SIG-M5 (cell line): ENCODE measurements at places on chromosomes 3 and 15.

DNA sequence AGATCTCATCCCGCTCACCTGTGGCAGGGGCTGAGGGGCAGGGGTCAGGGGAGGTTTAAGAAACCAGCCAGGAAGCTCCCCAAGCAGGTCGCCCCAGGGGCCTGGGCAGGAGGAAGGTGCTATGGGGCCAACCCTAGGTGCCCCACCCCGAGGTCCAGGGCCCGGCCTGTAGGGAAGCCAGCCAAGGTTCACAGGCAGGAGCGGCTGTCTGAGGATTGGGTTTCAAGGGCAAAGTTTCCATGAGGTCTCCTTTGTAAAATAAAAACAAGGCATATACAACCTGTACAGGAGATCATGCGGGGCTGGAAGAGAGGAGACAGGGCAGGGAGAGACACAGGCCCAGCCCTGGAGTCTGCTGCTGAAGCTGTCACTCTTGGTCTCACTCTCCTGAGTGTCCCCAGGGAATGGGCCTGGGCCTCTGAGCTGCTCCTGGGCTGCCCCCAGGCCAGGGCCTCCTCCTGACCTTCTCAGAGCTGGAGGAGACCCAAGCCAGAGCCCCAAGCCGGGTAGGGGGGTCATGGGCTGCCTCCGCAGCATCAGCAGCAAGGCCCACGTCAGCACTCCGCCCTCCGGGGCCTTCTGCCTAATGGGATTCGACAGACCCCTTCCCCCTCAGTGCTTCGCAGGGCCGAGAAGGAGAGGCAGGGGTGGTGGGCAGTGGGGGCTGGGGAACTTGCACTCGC lies 5.5 kb downstream of the CPLX3 start:
- DNase-seq = no peak

GRCh38 chr3:46870651-46871050 lies 6.9 kb upstream of the PTH1R start:
- no peak for DNase-seq

GRCh38 chr3:172312001-172312400 lies 136.3 kb downstream of the GHSR start:
- DNase-seq = no peak

- DNase-seq = no peak
Observed at GRCh38 chr3:120181632-120182031, 87.4 kb upstream of the GSK3B start.

GRCh38 chr15:71634820-71635560 lies 175.4 kb upstream of the NR2E3 start:
- no peak for DNase-seq

DNA sequence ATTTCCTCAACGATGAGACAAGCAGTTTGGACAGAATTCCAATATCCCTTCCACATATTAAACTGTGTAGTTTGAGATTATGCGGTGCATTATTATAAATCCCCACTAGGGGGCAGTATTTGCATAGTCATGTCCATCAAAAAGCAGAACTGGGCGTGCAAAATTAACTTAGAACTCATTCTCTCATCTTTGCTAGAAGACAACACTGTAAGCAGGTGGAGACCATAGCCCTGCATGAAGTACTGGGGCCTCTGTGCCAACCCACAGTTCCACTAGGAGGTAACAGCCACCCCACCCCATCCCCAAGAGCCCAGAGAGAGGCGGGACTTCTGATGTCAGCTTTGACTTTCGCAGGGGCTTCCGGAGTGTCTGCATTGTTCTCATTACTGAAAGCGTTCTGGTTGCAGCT lies 106.6 kb upstream of the TMC3 start:
- no peak for DNase-seq

GRCh38 chr15:29800491-29801366 lies 21.5 kb downstream of the TJP1 start:
- DNase-seq = no peak

DNA sequence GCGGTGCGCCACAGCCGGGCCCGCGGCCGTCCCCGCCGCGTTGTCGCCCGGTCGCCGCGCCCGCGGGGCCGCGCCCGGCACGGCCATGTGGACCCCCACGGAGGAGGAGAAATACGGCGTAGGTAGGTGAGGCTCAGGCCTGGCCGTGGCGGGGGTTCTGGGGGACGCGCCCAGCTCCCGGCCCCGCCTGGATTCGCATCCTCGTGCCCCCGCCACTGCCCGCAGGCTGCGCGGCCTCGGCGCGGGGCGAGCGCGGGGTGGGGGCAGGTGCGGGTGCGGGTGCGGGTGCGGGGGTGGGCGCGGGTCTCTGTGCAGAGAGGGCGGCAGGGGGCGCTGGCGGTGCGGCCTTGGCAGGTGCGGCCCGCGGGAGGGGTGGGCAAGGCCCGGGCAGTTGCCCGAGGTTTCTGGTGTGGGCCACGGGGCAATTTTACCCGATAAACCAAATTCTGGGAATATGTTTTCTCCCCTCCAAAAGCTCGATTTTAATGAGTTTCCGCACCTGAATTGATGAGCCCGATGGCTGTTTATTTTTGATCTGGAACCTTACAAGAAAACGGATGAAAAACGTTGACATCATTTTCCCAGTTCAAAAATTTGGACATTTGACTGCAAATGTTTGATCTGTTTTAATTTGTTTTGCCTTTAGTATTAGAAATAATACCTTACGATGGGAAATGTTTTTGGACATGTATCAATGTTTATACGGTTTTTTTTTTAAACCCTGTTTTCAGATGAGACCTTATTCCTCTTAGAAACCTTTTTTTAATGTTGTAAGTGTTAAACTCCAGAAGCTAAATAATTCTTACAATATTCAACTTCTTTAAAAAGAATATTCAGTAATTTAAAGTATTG lies 678 bp downstream of the DOCK3 start:
- no peak for DNase-seq

- no peak for DNase-seq
Observed at GRCh38 chr15:51313074-51313393, 25.4 kb downstream of the CYP19A1 start.

DNA sequence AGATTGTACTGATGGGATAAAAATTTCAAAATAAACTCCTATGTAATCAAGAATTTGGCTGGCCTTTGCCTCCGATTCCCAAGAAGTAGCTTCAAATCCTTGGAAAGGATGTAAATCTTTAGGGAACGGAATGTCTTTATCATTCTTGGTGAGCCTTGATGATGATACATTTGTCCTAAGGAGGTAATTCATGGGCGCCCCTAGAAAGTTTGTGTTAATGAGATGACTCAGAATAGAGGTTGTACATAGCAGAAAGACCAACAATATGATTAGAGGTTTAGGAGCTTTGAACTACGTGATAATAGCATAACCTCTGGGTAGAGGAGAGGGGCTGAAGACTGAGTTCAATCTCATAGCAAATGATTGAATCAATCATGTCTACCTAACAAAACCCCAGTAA lies 248.6 kb upstream of the SLITRK3 start:
- DNase-seq = no peak

DNA sequence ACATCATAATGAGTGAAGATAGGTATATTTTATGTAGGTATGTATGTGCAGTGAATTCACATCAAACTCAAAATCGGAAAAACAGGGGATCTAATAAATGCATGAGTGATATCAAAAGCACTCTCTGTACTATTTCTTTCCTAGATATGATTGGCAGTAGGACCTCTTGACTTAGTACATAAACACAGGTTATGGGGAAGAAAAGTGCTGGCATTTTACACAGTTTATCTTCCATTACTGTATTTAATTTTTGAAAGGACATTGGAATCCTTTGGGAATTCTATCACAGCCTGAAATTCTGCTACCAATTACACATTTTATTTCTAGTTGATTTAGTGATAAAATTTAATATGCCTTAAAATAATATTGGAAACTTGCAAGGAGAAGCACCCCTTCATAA lies 470.5 kb upstream of the ONECUT1 start:
- DNase-seq = no peak

- no peak for DNase-seq
Observed at GRCh38 chr3:12973827-12974226, 99.4 kb downstream of the IQSEC1 start.
